ENCODE measurements at places on chromosomes 1 and 21.

DNA sequence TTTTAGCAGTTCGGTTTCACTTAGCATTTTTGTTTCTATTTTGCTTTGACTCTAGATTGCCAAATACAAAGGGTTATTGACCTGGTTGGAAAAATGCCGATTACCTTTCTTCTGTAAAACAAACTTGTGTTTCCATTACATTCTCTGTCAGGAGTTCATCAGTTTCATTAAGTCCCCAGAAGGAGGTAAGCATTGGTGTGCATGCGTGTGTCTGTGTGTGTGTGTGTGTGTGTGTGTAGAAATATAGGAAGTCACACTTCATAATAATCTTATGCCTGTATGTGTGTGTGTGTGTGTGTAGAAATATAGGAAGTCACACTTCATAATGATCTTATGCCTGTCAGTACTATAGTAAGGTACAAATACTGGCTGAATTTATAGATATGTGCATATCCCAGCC lies 10.0 kb downstream of the RGSL1 start:
- no peak for DNase-seq

- no peak for DNase-seq
Measured at GRCh38 chr1:36300526-36300925, 5.6 kb upstream of the SH3D21 start.

DNA sequence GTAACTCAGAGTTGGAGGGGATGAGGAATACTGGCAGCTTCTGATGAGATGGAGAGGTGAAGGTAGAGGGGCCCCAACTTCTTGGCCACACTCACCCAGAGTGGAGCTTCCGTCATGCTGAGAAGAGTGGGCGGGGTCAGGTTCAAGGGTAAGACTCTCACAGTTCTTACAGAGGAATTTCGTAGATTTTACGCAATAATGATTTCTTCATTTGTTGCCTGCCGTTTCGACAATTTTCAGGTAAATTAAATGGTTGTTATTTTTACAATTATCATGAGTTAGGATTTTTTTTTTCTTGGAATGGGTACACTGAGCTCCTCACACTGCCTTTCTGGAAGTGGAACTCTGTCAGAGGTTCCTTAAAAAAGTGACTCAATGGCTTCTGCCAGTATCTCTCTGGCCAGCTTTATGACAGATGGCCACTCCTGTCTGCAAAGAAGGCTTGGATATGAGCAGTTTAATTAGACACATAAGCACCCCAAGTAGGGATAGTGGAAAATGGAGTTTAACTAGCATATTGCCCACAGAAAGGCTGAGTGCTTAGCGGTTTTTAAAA lies 13.8 kb upstream of the NLRP3 start:
- DNase-seq = no peak

DNA sequence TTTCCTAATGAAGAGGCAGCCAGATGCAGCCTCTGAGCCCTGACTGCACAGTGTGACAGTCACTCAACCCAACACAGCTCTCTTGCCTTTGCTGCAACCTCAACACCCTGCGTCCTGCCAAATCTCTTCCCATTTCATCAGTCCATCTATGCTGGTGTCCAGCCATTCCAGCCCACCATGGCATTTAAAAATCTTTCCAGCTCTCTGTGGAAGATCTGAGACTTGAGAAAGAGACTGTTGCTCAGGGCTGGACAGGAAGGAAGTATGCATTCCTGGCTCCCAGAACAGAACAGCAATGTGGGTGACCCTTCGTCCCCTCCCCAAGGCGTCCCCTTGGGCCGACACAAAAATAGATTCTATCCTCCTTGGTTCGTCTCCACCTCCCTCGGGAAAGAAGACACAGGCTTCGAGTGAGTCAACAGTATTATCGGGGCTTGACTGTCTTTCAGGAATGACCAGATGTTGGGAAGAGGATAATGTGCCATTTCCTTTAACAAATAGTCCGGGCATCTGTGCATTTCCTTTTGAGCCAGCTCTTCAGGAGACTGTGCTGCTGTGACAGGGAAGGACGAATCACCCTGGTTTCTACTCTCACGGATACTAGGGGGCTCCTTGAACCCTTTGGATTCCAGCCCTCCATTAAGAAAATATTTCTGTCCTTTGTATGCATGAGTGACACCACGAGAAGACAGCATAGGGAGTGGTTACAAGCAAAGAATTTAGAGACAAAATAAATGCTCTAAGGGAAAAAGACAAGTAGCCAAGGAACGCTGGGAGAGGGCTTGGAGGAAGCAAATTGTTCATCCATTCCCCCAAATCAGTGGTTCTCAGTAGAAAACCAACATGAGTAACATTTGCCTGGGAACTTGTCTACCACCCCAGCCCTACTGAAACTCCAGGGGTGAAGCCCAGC lies 111.4 kb upstream of the CDC42BPA start:
- DNase-seq = no peak

GRCh38 chr1:159421821-159422220 lies 10.2 kb upstream of the OR10J4 start:
- DNase-seq = no peak

GRCh38 chr1:177172866-177173265 lies 2.1 kb downstream of the BRINP2 start:
- DNase-seq = no peak

- no peak for DNase-seq
Measured at GRCh38 chr1:201916649-201917249, 28.1 kb downstream of the SHISA4 start.

DNA sequence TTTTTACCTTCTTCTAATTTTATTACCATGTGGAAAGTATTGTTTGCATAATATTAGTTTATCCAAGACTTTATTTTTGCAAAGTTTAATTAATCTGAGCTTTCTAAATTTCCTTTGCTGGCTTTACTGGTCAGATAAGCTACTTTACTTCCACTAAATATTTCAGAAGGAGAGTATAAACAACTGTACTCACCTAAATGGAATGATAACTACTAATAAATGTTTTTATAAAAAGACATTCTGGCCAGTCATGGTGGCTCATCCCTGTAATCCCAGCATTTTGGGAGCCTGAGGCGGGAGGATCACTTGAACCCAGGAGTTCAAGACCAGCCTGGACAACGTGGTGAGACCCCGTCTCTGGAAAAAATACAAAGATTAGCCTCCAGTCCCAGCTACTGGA lies 36.0 kb downstream of the ATP8B2 start:
- no peak for DNase-seq
